T-helper 17 cell (primary cell): ENCODE measurements at places on chromosomes 11 and 22. TPM values are rescaled to one million over a fixed set of nuclear protein-coding genes. Genes with fewer than 3 reads are reported as not detected.

The INS gene
- total RNA-seq: not detected

DNA sequence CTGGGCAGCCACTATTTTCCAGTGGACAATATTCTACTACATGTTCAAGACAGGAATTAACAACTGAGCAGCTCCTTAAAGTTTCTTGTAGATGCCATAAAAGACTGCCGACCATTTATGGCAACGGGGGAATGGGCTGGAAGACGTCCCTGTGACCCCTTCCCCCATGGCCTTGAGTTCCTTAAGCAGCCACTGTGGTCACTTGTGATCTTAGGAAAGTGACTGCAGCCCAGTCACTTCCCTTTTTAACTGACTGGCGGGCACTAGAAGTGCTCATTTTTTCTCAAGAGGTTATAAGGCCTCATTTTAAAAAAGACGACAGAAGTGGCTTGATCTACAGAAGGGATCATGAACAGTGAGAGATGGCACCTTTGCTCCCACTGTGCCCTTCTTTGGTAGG lies 153.2 kb upstream of the NARS2 start:
- DNase-seq: no peak

- no peak for DNase-seq
Measured at GRCh38 chr22:35352214-35353111, 28.4 kb upstream of the HMOX1 start.

DNA sequence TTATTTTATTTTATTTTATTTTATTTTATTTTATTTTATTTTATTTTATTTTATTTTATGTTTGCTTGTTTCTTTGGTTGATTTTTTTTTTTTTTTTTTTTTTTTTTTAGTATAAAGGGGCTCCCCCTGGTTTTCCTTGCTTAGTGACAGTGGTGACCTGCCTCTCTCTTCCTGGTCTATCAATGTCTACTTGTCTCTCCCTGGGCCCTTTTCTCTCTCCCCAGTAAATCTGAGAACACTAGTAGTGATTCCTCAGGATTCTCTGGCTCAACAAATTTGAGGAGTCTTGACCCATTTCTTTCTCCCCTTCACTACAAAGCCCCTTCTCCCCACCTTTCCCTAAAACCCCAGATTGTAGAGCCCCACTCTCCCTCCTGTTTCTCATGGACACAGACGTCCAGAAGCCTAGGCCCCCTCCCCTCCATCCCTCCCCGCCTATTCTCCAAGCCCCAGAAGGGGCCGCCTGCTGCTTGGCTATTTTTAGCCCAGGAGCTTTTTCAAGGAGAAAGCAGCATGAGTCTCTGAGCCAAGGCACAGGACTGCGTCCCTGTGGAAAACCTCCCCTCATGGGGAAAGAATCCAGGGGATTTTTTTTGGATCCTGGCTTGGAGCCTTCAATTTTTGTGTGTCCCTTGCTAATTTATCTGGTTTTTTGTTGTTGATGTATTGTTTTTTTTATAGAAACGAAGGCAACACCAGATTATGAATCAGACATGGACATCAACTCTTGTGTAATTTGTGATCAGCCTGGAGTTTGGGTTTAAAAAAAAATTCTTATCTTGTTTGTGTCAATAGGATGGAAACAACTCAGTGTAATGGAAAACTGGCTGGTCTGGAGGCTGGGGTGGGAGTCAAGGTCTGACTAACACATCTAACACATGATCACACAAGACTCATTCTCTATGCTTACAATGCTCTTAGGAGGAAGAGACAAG lies 17.5 kb upstream of the ACCSL start:
- no peak for DNase-seq

GRCh38 chr11:118705791-118706545 lies 26.5 kb upstream of the TREH start:
- no peak for DNase-seq
